SJCRH30 (cell line): ENCODE measurements at places on chromosomes 7 and 10.

GRCh38 chr10:102230264-102230860 is 4.3 kb downstream of the ELOVL3 start:
- peak; percentile 49 for DNase-seq

DNA sequence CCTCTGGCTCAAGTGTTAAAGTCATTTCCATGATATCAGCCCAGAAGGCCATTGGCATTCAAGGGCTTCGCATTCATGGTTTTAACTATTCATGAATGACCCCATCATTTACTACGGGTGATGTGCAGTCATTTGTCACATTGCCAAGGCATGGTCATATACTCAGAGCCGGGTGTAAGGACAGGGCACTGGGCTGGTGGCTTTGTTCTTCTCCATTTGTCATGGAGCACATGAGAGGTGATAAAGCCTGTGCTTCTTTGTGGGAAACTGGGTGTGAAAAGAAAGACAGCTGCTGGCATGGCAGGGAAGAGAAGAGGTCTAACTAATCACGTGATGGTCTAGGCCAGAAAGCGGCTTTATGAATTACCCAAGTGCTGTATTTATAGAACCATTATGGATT is 132.2 kb upstream of the PLXNA4 start:
- DNase-seq: no peak

DNA sequence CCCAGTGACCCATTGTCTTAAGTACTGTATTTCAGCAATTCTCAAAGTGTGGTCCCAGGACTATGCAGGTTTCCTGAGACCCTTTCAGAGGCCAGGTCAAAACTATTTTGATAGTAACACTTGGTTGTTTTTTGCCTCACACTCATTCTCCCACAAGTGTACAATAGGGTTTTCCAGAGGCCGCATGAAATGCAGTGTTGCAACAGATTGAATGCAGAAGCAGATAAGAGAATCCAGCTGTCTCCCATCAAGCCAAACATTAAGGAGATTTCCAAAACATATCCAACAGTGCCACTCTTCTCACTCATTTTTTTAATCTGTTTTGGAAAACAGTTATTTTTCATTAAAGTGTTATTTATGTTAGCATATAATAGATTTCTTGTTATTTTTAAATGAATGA is 20.0 kb downstream of the VKORC1L1 start:
- no peak for DNase-seq

DNA sequence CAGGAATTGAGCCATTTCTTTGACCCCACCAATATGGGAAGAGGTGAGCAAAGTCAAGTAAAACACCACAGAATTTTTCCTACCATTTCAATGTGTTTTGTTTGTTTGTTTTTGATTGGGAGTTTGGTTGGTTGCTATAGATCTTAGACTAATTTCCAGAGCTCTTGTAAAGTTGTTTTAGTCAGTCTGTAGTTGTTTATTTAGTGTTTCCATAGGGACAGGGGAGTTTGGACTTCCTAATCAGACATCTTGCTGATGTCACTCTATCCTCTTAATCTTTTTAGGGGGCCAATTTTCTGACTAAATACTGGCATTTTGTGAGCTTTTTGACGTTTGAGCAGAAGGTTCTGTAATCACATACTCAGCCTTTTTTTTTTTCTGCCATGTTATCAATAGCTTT is 266.9 kb downstream of the ABCA13 start:
- no peak for DNase-seq

DNA sequence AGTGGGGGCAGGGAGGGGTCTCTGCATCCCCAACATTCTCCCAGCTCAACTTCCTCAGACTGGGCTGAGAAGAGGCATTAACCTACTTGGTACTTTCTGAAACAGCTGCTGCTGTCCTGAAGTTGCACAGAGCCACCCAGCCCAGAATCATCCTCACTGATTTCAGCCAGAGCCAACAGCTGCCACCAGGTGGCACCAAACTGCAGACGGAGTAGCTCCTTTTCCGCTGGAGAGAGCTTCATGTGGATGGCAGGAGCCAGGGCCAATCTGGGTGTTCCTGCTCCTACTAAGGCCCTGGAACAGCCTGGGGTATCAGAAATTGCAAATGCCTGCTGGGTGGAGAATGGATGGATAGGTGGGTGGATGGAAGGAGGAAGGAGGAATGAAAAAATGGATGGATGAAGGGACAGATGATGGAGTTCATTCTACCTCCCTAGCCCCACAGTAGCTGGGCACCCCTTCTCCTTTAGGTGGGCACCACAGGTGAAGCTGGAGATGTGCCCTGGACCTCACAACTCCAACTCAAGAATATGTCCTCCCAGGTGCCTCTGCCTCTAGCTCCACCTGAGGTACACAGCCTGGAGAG is 11.8 kb upstream of the DRGX start:
- DNase-seq: peak; percentile 92
